ENCODE measurements at places on chromosomes 3 and 15. TPM values are rescaled to one million over a fixed set of nuclear protein-coding genes. Genes with fewer than 3 reads are reported as not detected.

DNA sequence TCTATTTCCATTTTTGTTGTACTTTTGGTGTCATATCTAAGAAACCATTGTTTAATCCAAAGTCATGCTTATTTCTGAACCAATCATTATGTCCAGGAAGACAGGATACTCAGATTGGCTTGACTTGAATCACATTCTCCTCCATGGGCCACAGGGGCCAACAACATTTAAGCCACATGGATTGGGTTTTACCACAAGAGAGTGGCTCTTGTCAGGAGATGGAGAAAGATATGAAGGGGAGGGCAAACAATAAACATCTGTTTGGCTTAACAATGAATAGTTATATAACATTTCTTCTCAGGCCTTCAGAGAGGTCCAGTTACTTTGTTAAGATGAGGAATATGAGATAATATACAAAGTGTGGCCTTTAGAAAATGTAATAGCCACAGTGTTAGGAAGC lies 44.6 kb downstream of the GXYLT2 start:
- H3K4me1 ChIP-seq = no peaks in the 10 kb centered on the region
- no peak overlapping the region for H3K4me3 ChIP-seq
- no peak for DNase-seq
- peaks cover 10% of the 10 kb centered on the region for H3K27me3 ChIP-seq

GHSR gene
- not detected for total RNA-seq

PRKCD gene
- total RNA-seq = 20.5 TPM

KNG1 gene
- not detected for total RNA-seq

MOBP gene
- total RNA-seq = not detected

- peaks cover 31% of the 10 kb centered on the region for H3K27me3 ChIP-seq
- no peaks in the 10 kb centered on the region for H3K36me3 ChIP-seq
- no peak for DNase-seq
Measured at GRCh38 chr3:46845397-46845859, 17.8 kb downstream of the MYL3 start.

DNA sequence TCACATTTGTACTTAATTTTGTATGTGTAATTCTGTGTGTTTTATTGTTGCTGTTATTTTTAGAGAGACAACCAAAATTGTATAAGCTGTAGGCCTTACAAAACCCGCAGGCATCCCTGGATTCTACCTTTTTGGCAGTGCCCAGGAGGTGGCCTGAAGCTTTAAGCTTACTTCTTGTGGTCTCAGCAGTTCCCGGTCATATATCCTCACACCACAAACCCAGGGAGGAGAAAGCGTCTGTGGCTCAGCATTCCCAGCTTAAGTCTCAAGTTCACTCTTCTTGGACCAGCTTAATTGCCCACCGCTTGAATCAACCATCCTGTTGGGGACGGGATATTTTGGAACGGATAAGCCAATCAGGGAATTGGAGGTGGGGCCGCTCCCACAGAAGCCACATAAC lies 36.7 kb downstream of the C2CD4A start:
- no peak overlapping the region for H3K4me3 ChIP-seq
- no peaks in the 10 kb centered on the region for H3K4me1 ChIP-seq
- H3K27ac ChIP-seq = no peak overlapping the region
- H3K27me3 ChIP-seq = peaks cover 20% of the 10 kb centered on the region
- no peak for DNase-seq

DNA sequence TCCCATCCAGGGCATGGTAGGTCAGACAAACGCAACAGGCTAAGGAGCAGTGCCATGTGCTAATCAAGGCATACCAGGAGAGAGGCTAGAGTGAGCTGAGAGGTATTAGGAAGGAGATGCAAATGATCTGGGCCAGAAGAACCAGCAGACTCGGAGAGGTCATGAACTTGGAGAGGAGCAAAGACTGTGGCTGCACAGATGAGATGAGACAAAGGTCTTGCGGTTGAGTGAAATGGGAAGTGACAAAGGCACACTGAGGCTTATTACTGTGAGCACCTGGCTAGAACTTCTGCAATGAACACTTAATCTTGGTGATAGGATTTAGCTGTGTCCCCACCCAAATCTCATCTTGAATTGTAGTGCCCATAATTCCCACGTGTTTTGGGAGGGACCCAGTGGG lies 380.2 kb downstream of the ULK4 start:
- H3K4me1 ChIP-seq = no peaks in the 10 kb centered on the region
- H3K27me3 ChIP-seq = no peaks in the 10 kb centered on the region
- DNase-seq = no peak
- no peak overlapping the region for H3K27ac ChIP-seq
- no peak overlapping the region for H3K4me3 ChIP-seq

- no peaks in the 10 kb centered on the region for H3K27me3 ChIP-seq
- DNase-seq = no peak
- H3K4me3 ChIP-seq = no peak overlapping the region
Measured at GRCh38 chr3:195395208-195395816, 47.5 kb downstream of the ACAP2 start.

DNA sequence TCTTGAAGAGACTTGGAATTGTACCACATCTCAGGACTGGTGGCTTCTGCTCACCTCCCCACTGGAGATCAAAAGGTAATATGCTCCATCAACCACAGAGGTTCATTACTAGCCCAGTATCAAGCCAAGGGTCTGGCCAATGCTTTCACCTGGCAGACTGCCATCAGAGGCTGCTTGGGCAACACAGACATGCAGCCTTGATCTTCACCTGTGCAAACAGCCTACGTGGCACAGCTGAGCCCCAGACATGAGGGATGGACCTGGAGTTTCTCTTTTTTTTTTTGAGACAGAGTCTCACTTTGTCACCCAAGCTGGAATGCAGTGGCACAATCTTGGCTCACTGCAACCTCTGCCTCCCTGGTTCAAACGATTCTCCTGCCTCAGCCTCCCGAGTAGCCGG lies 105.6 kb upstream of the HES1 start:
- H3K27ac ChIP-seq = no peak overlapping the region
- no peak for DNase-seq
- no peaks in the 10 kb centered on the region for H3K4me1 ChIP-seq
- no peaks in the 10 kb centered on the region for H3K36me3 ChIP-seq

DNA sequence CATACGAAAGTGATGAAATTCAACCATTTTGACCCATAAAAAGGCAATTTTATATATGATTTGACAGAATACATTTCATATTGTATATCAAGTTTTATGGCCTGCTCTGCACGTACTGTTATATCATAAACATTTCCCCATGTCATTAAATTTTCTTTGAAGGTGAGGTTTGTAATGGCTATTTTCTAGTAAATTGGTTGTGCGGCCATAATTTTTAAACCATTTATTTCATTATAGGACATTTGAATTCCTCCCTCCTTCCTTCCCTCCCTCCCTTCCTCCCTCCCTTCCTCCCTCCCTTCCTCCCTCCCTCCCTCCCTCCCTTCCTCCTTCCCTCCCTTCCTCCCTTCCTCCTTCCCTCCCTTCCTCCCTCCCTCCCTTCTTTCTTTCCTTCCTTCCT lies 87.4 kb upstream of the AGBL1 start:
- H3K36me3 ChIP-seq = no peaks in the 10 kb centered on the region
- DNase-seq = no peak
- H3K4me1 ChIP-seq = peaks cover 2% of the 10 kb centered on the region
- no peak overlapping the region for H3K27ac ChIP-seq
- peaks cover 2% of the 10 kb centered on the region for H3K27me3 ChIP-seq

- no peaks in the 10 kb centered on the region for H3K36me3 ChIP-seq
- H3K27me3 ChIP-seq = peaks cover 2% of the 10 kb centered on the region
- H3K4me1 ChIP-seq = no peaks in the 10 kb centered on the region
- H3K4me3 ChIP-seq = no peak overlapping the region
- DNase-seq = no peak
Measured at GRCh38 chr3:109927161-109927560, 589.8 kb upstream of the DPPA4 start.

DNA sequence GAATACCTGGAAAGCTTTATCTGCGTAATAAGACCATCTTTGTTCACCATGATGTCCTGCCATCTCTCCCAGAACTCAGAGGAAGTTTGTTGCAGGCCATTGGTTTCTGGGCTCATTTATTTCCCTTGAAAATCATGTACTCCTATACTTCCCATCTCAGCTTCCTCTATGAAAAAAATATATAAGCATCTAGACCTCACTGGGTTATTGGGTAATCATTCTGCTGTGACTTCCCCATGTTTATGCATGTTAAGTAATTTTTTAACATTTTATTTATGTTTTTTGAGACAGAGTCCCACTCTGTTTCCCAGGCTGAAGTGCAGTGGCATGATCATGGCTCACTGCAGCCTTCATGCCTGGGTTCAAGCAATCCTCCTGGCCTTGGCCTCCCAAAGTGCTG lies 184.5 kb downstream of the ZPLD1 start:
- H3K4me1 ChIP-seq = no peaks in the 10 kb centered on the region
- H3K4me3 ChIP-seq = no peak overlapping the region
- H3K27ac ChIP-seq = no peak overlapping the region
- H3K27me3 ChIP-seq = peaks cover 3% of the 10 kb centered on the region
- no peak for DNase-seq
- no peaks in the 10 kb centered on the region for H3K36me3 ChIP-seq

NR1I2 gene
- total RNA-seq = 0.33 TPM

DNA sequence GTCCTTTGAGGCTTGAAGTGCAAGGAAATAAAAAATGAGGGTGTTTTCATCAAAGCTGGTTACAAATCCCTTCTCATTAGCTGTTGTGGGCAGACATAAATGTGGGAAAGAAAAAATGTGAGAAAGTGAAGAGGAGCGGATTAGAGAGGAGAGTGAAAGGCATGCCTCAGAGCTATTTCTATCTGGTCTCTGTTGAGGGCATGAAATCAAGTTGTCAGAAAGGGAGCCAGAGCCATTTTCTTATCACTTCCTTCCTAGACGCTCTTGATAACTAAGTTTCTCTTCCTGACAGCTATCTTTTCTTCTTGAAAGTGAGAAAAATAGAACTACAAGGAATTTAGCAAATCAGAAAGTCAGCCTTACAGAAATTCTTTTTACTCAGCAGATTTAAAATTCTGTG lies 20.8 kb upstream of the CAPN3 start:
- H3K27ac ChIP-seq = no peak overlapping the region
- no peak for DNase-seq
- peaks cover 1% of the 10 kb centered on the region for H3K4me1 ChIP-seq
- peaks cover 23% of the 10 kb centered on the region for H3K36me3 ChIP-seq
- H3K4me3 ChIP-seq = no peak overlapping the region

SAMMSON gene
- not detected for total RNA-seq

SKOR1 gene
- 0.89 TPM for total RNA-seq

- H3K27ac ChIP-seq = no peak overlapping the region
- H3K4me1 ChIP-seq = no peaks in the 10 kb centered on the region
- no peak for DNase-seq
- no peaks in the 10 kb centered on the region for H3K27me3 ChIP-seq
- H3K36me3 ChIP-seq = no peaks in the 10 kb centered on the region
Measured at GRCh38 chr3:191070762-191071403, 128.2 kb upstream of the OSTN start.

LMOD3 gene
- not detected for total RNA-seq

DNA sequence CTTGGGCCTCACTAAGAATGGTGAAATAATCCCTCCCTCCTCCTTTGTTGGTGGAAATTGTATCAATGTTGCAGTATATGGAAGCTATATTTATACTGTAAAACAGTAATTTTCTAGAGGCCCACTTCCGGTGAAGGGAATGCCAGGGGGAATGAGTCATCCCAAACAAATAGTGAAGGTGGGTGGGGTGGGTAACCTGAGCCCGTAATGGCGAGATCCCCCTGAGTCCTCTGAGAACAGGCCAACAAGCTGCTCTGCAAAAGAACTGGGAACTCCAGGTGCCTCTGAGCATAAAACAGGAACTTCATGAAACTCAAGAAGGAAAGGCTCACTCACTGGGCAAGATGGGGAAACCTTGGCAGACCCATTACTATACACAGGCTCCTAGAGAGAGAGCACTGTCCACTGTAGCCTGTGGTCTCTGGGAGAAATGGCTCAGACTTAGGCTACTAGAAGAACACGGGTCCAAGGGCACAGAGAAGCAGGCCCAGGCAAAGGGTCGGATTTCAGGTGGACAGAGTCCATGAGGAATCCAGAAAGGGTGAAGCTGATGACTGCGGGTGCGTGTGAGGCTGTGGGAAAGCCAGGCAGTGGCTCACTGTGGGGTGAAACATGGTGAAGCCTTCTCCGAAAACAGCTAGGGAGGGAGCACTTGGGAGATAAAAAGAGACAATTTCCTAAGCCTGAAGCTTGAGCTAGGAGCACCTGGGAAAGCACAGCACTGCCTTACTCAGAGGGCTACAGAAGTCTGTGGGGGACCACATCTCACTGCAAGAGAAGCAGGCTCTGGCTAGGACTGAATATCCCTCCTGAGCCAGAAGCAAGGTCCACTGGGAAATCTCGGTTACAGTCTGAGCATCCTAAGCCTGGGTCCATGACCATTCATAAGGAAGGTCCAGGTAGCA lies 19.8 kb downstream of the LARP6 start:
- peaks cover 8% of the 10 kb centered on the region for H3K27me3 ChIP-seq
- H3K4me1 ChIP-seq = no peaks in the 10 kb centered on the region
- no peak for DNase-seq
- no peak overlapping the region for H3K4me3 ChIP-seq
- no peaks in the 10 kb centered on the region for H3K36me3 ChIP-seq

GRCh38 chr3:43062564-43063040 lies 43.3 kb downstream of the POMGNT2 start:
- H3K36me3 ChIP-seq = no peaks in the 10 kb centered on the region
- H3K27me3 ChIP-seq = peaks cover 6% of the 10 kb centered on the region
- no peak overlapping the region for H3K27ac ChIP-seq
- H3K4me1 ChIP-seq = peaks cover 11% of the 10 kb centered on the region
- no peak overlapping the region for H3K4me3 ChIP-seq
- no peak for DNase-seq

- no peaks in the 10 kb centered on the region for H3K4me1 ChIP-seq
- H3K27me3 ChIP-seq = no peaks in the 10 kb centered on the region
- H3K36me3 ChIP-seq = no peaks in the 10 kb centered on the region
- H3K27ac ChIP-seq = no peak overlapping the region
- no peak overlapping the region for H3K4me3 ChIP-seq
- no peak for DNase-seq
Measured at GRCh38 chr15:81608309-81608829, 234.4 kb upstream of the TMC3 start.

DNA sequence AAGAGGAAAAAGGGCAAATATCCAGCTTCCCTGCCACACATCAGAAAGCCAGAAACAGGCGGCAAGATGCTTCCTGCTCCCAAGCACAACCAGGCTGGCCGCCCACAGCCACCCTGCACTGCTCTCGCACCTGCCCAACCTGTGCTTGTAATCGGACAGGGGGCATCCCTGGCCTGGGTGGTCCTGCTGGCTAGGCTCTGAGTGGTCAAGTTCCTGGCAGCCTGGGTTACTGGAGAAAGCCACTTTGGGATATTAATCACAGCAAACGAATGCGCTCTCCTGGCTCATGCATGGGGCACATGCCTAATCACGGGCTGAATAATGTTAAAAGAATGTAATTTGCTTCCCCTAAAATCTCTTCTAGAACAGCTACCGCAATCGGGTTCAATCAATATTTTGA lies 442.4 kb downstream of the MCTP2 start:
- no peak overlapping the region for H3K27ac ChIP-seq
- H3K4me1 ChIP-seq = no peaks in the 10 kb centered on the region
- H3K36me3 ChIP-seq = no peaks in the 10 kb centered on the region

DNA sequence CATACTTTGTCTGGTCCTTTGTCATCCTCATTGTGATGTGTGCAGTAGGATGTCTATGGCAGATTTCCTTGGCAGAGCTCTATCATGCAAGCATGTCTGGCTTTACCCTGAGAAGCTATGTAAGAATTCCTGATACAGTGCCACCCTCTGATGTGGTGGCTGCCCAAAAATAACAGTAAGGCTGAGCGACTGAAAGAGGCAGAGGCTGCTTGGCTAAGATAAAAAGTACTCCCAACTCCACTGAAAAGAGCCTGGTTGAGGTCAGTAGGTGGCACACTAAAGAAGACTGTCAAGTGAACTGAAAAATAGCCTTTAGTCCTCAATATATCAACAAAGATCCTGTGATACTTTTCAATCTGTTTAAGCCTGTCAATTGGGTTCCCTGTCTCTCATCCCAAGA lies 31.7 kb downstream of the BTLA start:
- peaks cover 60% of the 10 kb centered on the region for H3K36me3 ChIP-seq
- H3K4me1 ChIP-seq = peaks cover 68% of the 10 kb centered on the region
- no peak for DNase-seq
- H3K27ac ChIP-seq = peak overlapping the region; percentile 22
- H3K4me3 ChIP-seq = no peak overlapping the region

CD96 gene
- total RNA-seq = 379 TPM

EPHA3 gene
- total RNA-seq = not detected

All from activated naive CD8-positive, alpha-beta T cell treated with anti-CD3 and anti-CD28 coated beads, Interleukin-2, amount 10 ng/mL, durations not matched to agents 7 days and 5 days (primary cell).